CD4-positive, alpha-beta T cell treated with Interleukin-2 at 100 ng/mL for 4 hours (primary cell): ENCODE measurements at places on chromosomes 6 and 20.

- peak; percentile 56 for DNase-seq
These were observed 48.4 kb downstream of the CPXM1 start for GRCh38 chr20:2751878-2752566.

DNA sequence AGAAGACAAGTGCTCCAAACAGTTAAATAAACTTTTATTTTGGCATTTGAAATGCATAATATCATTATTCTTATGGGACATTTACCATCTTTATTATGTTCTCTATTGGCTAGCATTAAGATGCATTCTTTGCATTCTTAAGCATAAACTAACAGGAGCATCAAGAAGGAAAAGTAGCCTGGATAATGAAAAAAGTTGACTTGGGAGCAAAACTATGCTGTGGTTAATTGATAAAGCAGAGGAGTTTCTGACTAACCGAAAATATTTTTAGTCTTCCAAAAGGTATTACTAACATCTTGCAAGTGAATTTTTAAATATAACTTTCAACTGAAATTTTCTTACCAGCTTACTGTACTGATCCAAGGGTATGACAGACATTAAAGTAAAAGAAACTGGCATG lies 140.3 kb downstream of the FLRT3 start:
- no peak for DNase-seq

DNA sequence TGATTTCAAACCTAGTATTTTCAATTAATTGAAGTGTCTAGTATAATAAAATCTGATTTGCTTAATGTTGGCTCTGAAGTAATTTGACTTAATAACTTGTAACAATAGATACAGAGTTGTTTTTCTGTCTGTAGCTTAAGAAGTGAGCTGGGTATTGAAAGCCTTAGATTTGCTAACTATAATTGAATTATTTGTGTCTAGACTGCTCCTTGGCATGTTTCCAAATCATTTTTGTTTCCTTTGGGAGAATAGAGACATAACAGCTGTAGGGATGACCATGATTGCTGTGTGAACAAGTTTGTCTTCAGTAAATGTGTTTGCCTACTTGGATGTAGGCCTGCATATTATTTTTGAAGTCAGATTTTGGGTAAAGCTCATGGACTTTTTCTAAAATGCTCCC lies 115.4 kb downstream of the SCAF8 start:
- DNase-seq = no peak

DNA sequence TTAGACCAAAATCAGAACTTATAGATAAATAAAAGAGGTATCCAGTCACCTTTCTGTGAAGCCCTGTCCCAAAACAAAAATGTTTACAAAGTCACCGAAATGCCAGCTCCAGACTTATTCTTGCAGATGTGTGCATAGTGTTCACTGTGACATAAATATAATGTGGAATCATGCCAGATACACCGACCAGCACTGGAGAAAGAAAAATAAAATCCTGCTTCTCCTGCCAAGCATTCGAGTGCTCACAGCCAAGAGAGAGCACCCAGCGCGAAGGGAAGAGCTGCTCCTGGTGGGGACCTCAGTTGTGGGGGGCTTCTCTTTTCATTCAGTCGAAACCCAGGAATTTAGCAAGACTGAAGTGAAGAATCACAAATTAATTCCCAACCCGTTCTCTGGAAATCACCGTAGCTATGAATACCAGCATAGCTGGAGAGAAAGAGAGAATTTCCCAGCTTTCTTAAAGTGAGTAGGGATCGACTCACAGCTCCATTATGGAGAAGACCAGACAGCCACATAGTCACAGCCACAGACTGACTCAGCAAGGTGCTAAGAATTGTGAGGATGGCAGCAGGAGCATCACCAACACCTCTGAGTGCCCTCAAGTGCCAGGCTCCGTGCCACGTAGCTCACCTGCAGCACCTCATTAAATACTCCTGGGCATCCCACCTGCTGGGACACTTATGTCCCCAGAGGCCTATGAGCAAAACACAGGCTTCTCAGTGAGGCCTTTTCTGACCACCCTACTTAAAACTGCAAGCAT lies 33.2 kb downstream of the BFSP1 start:
- no peak for DNase-seq

GRCh38 chr6:170147832-170148708 lies 142.8 kb downstream of the DLL1 start:
- peak; percentile 50 for DNase-seq

GRCh38 chr6:25465941-25466340 lies 186.1 kb upstream of the SCGN start:
- no peak for DNase-seq

DNA sequence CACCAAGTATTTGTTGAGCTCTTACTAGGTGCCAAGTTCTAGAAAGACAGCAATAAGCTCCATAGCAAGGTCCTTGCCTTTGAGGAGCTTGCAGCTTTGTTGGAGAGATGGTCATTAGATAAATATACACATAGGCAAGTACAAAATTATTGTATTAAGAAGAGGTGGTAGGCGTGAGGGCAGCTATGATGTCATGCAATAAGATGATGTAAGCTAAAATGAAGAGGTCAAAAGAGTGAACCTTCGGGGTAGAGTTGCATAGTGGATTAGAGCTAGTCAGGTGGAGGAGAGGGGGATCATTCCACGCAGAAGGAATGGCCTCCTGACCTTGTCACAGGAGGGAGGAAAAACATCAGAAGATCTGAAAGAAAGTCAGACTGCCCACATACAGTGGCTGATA lies 141.9 kb upstream of the PCSK2 start:
- DNase-seq = no peak

DNA sequence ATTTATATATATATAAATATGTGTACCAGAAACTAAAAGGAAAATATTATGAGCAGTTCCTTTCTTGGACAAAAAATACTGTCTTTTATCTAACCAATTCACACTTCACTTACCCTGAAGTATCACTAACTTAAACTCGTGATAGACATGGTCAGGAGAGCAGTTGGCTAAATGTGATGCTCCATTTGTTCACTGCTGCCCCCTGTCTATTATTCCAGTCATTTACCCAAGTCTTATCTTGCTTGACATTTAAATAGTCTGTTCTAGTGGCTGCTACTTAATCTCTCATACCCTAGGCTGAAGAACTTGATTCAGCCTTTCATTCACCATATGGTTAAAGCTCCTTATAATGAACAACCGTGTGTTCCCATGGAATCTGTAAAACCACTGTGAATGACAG lies 789.6 kb upstream of the EYS start:
- DNase-seq = no peak

- DNase-seq = no peak
These were observed 51.6 kb upstream of the ASIP start for GRCh38 chr20:34189572-34190163.

- DNase-seq = no peak
These were observed 503.8 kb downstream of the TFAP2B start for GRCh38 chr6:51322505-51322904.

DNA sequence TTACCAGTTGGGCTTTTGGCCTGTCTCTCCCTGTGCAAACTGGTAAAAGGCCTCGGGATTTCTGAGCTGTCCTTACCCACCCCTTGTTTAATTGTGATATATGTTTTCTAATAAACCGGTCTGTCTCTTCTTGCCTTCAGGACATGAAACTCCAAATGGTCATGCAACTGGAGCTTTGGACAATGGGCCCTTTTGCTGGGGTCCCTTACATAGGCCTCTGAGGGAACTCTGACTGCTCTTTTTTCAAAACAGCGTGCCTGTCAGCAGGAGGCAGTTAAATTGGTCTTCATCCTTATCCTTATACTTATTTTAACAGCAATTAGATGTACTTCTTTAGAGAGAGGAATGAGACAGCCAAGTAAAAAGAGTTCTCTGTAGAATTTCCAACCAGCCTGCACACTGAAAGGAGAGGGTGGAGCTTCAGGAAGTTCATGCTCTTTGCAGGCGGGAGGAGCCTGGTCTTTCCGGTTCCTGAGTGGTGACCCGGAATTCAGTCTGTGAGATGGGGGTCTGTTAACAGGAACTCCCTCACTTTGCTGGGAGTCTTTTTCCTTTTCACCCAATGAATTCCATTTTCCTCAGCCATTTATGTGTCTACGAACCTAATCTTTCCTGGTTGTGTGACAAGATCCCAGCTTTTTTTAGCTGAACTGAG lies 299.6 kb upstream of the GJE1 start:
- DNase-seq = no peak

- no peak for DNase-seq
These were observed 7.4 kb upstream of the PLCB1 start for GRCh38 chr20:8124639-8125038.

GRCh38 chr6:1758076-1758679 lies 148.5 kb downstream of the FOXC1 start:
- DNase-seq = no peak

GRCh38 chr6:125077453-125077852 lies 76.1 kb upstream of the TPD52L1 start:
- no peak for DNase-seq

GRCh38 chr6:49342410-49342809 lies 120.6 kb downstream of the MMUT start:
- DNase-seq = no peak

DNA sequence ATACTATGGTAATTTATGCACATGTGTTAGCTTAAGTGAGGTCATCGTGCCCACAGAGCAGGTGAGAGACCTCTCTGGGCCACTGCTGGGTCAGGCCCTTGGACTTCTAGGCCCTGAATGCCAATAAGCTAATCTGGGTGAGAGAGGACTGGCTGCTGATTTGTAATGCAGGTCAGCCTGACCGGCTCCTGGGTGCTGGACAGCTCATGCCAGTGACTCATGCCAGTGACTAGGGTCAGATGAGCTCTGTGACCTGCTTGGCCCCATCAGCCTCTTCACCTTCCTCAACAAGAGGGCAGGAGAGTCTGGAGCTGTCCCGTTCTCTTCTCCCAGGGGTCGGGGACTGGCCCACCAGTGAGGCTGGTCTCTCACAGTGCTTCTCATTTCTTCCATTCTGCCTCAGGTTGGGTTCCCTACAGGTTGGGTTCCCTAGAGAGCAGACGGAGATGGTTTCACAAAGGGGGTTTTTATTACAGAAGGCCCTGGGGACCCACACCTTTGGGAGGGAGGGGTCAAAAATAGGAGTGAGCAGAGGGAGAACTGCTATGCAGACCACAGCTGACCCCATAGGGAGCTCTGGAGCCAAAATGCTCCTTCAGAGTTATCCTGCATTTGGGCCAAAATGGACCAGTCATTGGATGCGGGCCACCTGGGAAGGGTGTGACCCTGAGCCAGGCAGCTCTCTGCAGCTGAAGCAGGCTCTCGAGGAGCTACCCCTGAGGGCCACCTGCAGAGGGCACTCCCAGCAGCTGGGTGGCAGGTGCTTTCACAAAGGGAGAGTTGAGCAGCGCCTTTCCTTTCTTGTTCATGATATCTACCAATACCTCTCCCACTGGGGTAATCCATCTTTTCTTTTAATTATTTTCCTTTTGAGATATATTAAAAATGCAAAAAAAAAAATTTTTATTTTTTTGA lies 2.2 kb upstream of the OXT start:
- DNase-seq = peak; percentile 22

GRCh38 chr6:13908955-13909381 lies 15.8 kb upstream of the RNF182 start:
- peak; percentile 64 for DNase-seq

GRCh38 chr6:32432050-32432450 lies 7.6 kb upstream of the HLA-DRA start:
- peak; percentile 49 for DNase-seq

DNA sequence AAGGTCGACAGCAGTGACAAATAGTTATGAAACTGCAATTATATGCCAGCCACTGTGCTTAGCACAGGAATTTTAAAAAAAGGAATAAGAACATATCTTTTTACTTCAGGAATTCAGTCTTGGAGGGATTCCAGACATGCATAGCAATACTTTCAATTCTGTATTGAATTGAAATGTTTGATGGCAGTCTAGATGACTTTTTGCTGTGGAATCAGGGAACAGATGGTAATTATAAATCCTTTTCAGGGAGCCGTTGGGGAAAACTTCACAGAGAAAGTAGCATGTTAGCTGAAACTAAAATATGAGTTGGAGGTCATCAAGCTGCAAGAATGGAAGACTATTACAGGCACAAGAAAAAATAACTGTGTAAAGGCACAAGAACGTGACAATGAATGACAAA lies 74.8 kb downstream of the IMPG1 start:
- DNase-seq = no peak

- no peak for DNase-seq
These were observed 2.5 kb downstream of the MYMX start for GRCh38 chr6:44219053-44219814.

GRCh38 chr6:90494067-90494780 lies 92.6 kb downstream of the MAP3K7 start:
- no peak for DNase-seq

DNA sequence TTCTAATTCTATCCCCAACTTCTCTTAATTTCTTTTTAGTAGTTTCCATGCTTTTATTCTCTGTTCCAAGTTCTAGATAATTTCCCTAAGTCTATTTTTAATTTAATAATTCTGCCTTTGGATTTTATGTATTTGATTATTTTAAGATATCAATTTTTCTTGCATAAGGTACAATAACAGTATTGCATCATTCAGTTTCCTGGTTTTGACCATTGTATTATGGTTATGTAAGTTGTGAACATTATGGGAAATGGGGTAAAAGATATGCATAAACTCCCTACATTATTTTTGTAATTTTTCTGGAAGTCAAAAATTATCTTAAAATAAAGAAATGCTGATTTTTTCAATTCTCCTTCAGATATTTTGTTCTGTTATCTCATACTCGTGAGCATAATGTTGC lies 21.1 kb upstream of the CENPW start:
- no peak for DNase-seq

GRCh38 chr20:43046966-43047365 lies 142.7 kb downstream of the PTPRT start:
- DNase-seq = no peak

DNA sequence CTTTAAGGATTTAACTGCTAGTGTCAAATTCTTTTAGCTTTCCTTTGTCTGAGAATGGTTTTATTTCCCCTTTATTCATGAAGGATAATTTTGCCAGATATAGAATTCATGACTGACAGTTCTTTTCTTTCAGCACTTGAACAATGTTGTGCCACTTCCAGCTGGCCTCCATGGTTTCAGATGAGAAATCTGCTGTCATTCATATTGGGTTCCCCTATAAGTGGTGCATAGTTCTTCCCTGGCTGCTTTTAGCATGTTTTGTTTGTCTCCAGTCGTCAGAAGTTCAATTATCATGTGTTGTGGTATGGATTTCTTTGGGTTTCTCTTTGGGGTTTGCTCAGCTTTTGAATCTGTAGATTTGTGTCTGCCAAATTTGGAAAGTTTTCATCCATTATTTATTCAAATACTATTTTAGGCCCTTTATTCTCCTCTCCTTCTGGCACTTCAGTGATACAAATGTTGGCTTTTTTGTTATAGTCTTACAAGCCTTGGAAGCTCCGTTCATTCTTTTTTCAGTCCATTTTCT lies 76.3 kb upstream of the TGM3 start:
- DNase-seq = no peak

- DNase-seq = no peak
These were observed 219.2 kb downstream of the CLVS2 start for GRCh38 chr6:123215211-123215610.
